Posterior vena cava (tissue), 2 donors: ENCODE measurements at places on chromosomes 5 and 9.
A peak's percentile ranks its signal among the peaks of the same experiment; 100 is the strongest.

- DNase-seq, result no peak
Observed at GRCh38 chr5:180118391-180118791, 46.8 kb upstream of the RNF130 start.

DNA sequence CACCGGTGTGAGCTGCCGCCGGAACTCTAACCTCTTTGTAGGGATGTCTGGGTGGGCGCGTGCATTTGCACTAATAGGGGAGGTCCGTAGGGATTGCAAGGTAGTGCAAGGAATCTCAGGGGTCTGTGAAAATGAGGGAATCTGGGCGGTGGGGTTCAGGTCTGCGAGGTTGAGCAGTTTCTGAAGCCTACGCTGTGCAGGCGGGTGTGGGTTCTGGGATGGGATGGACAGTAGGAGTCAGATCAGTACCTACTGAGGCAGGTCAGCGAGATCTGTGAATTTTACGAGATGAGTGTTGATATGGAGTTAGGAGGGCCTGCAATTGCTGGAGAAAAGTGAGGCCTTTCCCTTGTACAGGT lies 856 bp upstream of the ATOSB start:
- no peak for DNase-seq

- DNase-seq, result no peak
Observed at GRCh38 chr9:13728131-13728530, 448.6 kb upstream of the MPDZ start.

- DNase-seq, result no peak
Observed at GRCh38 chr5:25713259-25713658, 1068.5 kb upstream of the CDH10 start.

DNA sequence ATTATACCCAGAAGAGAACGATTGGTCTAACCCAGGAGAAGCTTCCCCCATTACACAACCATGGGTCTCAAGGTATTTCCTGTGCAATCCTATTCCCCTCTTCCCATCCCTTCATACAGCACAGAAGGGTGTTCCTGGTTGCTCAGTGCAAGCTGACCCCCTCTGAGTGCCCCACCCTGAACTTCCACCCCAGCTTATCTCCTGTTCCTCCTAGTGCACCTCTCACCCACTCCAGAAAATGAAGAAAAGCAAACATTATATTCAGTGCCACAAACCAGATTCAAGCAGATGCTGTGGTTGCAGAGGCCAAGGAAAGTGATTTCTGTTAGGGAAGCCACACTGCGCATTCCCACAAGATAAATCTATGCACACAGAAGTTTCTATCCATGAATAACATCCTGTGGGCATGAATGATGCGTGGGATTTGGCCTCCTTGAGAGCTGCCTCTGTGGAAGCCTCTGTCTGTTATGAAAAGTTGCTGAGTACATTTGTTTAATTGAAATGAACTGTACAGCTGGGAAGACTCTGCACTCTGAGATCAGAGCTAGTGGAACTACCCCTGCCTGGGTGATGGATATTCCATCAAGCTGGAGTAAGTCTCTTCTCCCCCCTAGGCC lies 2.2 kb upstream of the OR2S2 start:
- no peak for DNase-seq

- DNase-seq, result peak; percentile 51
Observed at GRCh38 chr9:26346942-26347477, 545.6 kb downstream of the CAAP1 start.

GRCh38 chr9:89793124-89793495 lies 188.3 kb downstream of the GADD45G start:
- peak; percentile 54 for DNase-seq

GRCh38 chr9:738209-738915 lies 103.1 kb upstream of the DMRT1 start:
- peak; percentile 88 for DNase-seq

- DNase-seq, result no peak
Observed at GRCh38 chr5:137621306-137621705, 114.6 kb downstream of the KLHL3 start.

- DNase-seq, result no peak
Observed at GRCh38 chr9:114501796-114502682, 3.2 kb downstream of the WHRN start.

- DNase-seq, result no peak
Observed at GRCh38 chr5:39175273-39175955, 43.9 kb downstream of the FYB1 start.

DNA sequence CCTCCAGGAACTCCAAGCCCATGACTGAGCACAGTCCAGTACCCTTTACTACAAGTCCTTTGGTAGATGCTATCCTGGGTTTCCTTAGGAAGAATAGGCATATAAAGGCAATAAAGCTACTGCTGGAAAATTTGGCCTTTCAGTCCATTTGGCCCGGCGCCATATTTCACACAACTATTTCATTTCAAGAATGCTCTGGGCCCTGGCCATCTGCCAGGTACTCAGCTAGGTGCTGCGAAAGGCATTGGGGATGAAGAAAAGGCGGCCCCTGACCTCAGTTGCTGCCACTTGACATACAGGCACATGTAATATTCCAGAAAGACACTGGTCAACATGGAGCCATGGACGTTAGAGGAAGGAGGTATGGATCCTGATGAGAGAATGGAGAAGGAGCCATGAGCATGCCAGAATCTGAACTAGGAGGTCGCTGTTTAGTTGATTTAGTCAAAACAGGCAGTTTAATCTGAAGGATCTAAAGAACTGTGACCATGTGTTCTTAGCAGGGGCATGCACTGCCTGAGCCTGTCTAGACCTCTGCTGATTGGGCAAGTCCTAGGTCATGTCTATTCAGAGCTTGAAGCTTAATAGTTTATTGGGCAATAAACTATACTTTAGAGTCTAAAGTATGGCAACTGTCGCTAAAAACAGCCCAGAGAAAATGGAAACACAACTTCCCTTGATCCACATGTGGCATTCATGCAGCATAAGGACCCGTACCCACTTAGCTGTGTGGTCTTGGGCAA lies 149.3 kb downstream of the MELK start:
- peak; percentile 71 for DNase-seq

DNA sequence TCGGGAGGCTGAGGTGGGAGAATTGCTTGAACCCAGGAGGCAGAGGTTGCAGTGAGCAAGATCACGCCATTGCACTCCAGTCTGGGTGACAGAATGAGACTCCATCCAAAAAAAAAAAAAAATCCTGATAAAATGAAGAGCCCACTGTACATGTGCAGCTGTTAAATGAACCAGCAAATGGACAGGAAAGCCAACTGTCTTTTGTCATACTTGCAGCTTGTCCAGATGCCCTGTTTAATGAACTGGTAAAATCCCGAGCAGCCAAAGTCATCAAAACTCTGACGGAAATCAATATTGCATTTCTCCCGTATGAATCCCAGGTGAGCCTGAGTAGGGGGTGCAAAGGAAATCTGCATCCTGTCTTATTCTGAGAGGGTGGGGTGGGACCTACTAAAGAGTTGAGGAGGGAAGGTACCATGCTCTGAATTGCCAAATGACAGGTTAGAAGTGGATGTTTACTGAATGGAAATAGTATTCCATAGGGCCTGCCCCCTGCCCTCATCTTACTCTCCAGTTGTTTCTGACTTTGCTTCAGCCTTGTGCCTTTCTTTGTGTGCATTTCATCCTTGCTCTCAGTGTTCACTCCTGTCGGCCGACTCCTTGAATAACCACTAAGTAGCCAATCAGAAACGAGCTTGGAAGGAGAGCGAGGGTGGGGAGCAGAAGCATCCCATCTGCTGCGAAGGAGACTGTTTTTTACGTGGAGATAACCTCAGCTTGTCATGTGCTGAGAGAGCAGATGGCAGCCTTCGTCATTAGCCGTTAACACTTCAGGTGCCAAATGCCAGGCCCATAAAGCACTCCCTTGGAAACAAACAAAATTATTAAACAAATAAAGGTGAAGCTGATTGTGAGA lies 45.7 kb upstream of the CFAP157 start:
- DNase-seq, result no peak

GRCh38 chr5:135223891-135224625 lies 175.0 kb downstream of the MACROH2A1 start:
- peak; percentile 36 for DNase-seq

DNA sequence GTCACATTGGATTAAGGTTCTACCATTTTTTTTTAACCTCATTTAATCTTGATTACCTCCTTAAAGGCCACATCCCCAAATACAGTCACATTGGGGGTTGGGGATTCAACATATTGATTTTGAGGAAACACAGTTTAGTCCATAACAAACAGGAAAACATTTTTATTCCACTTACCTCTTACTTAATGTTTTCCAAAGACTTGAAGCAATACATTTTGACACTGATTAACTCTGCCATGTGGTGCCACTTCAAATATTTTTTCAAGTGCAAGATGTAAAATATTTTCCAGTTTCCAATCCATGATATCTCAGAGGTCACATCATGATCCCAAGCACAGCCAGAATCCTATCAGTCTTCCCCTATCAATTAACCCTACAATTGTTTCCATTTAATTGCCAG lies 548.0 kb downstream of the CSNK1G3 start:
- no peak for DNase-seq

GRCh38 chr5:111776913-111777781 lies 20.2 kb upstream of the NREP start:
- no peak for DNase-seq

GRCh38 chr5:639584-640213 lies 27.6 kb downstream of the CEP72 start:
- peak; percentile 68 for DNase-seq

DNA sequence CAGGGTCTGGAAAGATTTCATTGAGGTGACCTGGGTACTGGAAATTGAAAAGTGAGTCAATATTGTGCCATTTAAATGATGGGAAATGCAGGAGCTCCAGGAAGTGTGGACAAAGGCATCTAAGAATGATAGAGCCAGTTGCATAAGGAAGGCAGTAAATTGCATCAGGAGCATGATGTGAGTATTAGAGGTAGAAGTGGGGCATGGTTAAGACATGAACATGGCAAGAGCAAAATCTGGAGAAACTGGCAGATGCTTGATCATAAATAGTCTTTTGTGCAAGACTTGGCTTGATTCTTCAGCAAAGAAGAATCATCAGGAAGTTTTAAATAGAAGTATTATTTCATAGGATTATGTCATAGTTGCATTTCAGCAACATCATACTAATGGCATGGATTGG lies 157.4 kb upstream of the PUM3 start:
- DNase-seq, result no peak

- no peak for DNase-seq
Observed at GRCh38 chr9:3285365-3286161, 240.2 kb downstream of the RFX3 start.

DNA sequence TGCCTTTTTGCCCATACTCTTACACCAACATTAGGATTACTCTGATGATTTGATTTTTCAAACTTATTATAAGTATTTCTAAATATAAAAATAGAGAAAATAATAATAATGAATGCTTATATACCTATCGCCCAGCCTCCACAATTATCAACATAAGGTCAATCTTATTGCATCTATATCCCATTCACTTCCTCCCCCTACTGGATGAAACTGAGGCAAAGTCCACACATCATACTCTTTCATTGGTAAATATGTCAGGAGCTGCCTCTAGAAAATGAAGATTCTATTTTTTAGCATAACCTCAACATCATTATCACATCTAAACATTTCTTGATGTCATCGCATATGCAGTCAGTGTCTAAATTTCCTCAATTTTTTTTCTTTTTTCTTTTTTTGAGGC lies 44.3 kb downstream of the SH3RF2 start:
- no peak for DNase-seq

DNA sequence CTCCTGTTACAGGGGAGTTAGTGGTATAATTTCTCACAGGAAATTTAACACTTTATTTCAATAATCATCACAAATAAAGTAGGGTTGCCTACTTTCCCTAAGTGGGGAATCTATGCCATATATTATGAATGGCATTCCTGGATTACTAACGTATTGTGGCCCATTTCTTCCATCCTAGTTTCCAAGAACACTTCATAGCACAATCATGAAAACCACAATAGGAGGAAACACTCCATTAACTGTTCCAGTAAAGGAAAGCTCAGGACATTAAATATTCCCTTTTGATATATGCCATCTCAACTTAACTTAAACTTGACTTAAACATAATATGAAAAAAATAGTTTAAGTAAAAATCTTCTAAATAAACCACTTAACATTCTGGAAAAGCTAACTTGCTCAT lies 2.1 kb downstream of the CPLANE1 start:
- DNase-seq, result no peak

GRCh38 chr9:68584189-68585033 lies 43.7 kb upstream of the TMEM252 start:
- peak; percentile 90 for DNase-seq

DNA sequence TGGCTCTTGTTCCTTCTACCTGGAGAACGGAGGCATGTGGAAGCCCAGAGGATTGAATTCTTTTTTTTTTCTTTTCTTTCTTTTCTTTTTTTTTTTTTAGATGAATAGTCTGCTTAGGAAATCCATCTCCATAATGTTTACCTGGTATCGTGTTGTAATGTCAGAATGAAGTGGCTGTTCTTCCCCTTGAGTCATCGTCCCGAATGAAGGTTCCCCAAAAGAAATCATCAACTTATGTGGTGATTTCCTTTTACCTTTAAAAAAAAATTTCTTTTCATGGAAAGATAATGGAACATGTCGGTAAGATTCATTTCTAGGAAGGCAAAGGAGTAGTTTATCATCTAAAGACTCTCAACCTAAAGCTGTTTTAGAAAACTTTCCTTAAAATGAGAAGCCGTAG lies 59.7 kb downstream of the DOCK8 start:
- no peak for DNase-seq

DNA sequence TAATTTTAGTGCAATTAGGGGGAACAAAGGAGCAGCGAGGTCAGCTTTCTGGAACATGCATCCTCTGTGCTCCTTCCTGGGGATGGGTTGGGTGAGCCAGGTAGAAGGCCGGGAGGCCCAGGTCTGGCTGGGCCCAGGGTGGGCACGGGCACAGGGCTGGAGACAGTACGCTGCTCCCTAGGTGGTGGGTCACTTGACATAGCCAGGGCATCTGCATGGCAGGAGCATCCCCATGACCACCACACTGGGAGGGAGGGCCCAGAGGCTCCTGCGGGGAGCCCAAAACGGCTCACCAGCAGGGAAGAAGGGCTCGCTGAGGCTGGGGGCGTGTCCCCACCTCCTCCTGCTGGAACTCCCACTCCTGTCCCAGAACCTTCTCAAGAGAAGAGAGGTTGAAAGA lies 216.8 kb downstream of the NXNL2 start:
- no peak for DNase-seq

- DNase-seq, result no peak
Observed at GRCh38 chr5:55039843-55040242, 15.8 kb downstream of the GZMK start.

DNA sequence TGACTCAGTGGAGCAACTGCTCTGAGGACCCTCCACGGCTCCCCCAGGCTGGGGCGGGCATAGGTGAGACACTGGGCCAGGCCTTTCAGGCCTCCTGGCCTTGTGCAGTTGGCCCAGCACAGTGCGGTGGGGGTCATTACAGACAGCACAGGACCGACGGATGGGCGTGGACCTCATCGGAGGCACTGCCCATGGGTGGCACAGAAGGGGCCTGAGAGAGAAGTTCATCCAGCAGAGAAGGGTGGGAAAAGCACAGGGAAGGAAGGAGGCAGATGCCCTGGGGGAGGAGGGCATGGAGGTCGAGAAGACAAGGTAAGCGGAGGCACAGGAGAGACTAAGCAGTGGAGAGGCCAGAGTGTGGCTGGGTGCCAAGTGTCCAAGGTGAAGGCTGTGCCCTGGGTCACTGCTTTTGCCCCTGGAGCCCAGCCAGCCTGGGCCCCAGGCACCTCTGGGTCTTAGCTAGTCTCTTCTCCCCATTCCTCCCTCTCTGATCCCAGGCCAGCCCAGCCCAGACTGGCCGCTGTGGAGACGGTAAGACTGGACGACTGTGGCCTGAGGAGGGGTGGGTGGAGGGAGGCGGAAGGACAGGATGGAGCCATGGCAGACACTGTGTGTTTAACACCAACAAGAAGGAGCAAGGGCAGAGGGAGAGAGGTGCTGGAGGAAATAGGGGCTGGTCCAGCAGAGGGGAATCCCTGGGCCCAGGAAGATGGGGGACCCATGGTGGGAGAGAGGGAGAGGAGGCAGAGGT lies 5.7 kb downstream of the IL3 start:
- peak; percentile 75 for DNase-seq
